Fibroblast of skin of back (primary cell): ENCODE measurements at places on chromosomes 4 and X.

GRCh38 chr4:42142591-42142990, 9.9 kb downstream of the BEND4 start:
- DNase-seq, result no peak

GRCh38 chr4:124977045-124977444, 264.5 kb upstream of the ANKRD50 start:
- DNase-seq, result no peak

GRCh38 chr4:147788791-147789190, 56.9 kb downstream of the ARHGAP10 start:
- DNase-seq, result no peak

DNA sequence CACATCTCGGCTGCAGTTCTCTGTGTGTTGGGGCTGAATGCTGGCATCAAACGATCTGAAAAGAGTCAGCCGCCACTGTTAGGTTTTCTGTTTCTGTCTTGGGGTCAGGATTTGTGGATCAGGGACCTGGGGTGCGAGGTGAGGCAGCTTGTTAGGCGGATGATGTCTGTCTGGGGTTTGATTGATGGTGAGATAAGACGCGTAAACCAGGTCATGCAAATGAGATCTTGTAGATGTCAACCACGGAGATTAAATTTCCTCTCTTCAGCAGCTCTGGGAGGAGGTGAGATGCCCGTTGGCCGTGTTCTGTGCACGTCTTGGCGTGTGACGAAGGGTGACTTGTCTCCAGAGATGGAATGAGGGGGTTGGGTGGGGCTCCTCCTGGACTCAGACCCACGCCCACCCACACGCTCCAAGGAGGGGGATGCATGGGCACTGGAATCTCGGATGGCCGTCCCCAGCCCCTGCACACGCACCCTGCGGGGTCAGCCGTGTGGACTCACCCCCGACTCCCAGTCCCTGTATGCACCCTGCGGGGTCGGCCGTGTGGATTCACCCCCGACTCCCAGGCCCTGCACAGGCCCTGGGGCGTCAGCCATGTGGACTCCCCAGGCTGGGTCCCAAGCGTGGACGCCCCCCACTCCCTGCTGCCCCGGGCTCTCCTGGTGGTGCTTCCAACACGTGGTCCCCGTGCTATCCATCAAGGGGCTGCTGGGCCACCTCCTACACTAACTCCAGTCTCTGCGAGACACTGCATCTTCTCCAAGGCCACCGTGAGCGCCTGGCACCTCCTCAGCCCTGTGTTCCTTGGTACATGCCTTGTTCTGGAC, 16.0 kb upstream of the UVSSA start:
- DNase-seq, result no peak

- peak; percentile 95 for DNase-seq
Measured at GRCh38 chr4:169268951-169269760, 1.6 kb downstream of the SH3RF1 start.

DNA sequence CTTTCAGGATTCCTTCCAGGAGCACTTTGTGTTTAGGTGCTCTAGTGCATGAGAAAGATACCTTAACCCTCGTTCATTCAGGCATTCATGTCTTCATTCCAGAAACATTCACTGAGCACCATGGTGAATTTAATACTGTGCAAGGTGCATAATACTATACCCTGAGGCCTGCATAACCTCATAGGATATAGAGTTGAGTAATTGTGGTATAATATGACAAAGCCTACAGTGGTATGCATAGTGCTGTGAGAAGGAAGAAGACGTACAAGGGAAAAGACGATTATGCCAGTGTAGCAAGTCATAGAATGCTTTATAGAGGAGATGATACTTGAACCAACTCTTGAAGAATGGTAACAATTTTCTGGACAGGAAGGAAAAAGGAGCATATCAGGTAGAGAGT, 34.3 kb downstream of the MTM1 start:
- DNase-seq, result no peak

DNA sequence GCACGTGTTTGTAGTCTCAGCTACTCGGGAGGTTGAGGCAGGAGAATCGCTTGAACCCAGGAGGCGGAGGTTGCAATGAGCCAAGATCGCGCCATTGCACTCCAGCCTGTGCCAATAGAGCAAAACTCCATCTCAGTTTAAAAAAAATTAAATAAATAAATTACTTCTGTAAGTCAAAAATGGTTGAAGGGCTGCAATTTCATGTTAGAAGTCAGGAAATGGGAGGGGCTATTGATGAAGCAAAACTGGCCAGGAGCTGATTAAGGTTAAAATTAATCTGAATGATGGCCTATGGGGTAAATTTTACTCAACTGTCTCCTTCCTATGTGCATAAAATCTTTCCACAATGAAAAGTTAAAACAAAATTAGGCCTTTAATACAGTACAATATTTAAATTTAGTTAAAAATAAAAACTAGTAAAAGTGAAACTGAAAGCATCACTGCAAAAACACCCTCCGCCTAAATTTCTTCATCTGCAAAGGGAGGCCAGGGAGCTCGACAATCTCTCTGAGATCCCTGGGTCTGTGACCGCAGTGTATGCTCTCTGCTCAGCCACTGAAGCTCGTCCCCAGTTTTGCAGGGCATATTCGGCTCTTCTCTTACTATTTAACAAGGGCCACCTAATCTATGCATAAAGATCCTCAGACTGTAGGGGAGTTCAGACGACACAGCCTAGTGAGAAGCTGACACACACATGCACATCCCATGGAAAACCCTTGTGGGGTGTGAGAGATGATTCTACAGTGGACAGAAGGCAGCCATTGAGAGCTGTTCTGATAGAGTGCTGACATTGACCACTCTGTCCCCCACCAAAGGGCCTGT, 57.2 kb downstream of the IRF2 start:
- no peak for DNase-seq

DNA sequence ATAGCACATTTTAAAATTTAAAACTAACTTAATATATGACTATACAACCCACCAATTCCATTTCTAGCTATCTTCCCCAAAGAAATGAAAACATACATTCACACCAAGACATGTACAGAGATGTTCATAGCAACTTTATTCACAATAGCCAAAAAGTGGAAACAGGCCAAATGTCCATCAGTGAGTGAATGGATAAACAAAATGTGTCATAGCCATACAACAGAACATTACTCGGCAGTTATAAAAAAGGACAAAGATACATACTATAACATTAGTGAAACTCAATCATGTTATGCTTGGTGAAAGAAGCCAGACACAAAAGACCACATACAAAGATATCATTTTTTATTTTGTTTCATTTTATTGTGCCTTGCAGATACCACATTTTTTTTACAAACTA, 396.8 kb downstream of the PACRGL start:
- no peak for DNase-seq

GRCh38 chr4:131974730-131975129, 1174.4 kb upstream of the PCDH10 start:
- DNase-seq, result peak; percentile 13

DNA sequence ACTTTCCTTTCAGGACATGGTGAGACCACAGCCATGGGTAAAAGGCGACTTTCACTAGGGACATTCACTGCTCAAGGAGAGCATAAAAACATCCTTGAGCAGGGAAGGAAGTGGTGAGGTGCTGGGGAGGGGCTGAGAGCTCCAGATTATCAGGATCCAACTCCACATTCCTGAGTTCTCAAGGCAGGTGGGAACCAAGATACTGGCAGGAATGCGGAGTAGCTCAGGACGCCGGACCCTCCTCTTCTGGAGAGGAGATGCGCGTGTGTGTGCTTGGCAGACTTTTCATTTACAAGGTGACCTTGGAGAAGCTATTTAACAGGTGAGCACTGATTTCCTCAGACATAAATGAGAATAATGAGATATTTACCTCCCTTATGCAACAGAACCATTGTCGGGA, 41.3 kb upstream of the TXK start:
- DNase-seq, result no peak

DNA sequence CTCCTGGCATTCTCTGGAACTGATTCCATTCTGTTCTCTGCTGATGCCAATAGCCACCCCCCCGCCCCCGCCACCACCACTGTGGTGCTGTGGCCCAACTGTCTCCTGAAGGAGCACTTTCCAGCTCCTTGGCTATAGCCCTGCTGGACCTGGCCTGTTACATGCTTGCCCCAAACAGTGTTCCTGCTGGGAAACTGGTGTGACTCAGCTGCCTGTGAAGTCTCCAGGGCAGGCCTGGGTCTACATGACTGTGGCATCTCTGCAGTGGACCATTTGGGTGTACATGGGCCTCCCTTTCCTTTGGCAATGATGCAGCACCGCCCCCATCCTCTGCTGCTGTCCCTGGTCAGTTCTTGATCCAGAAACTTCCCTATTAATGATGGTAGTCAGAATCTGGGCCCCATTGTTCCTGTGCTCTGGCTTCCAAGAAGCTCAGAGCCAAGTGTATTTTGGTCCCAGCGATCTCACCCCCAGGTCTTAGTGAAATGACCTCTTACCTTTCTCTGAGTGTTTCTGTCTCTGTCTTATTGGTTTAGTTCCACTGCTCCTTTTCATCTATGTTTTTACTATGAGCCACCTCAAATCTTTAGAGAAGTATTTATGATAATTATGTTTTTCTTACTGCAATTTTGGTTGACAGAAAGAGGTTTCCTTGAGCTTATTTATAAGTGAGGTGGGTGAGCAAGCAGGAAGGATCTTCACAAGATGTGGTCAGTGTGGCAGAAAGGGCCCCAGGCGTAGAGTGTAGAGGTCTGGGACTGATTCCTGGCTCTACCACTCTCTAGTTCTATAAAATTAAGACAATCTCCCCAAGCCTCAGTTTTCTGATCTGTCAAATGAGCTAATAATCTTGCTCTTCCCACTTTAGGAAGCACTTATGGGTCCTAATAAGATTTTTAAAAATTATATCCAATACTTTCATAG, 210.7 kb upstream of the EOLA2 start:
- peak; percentile 48 for DNase-seq

DNA sequence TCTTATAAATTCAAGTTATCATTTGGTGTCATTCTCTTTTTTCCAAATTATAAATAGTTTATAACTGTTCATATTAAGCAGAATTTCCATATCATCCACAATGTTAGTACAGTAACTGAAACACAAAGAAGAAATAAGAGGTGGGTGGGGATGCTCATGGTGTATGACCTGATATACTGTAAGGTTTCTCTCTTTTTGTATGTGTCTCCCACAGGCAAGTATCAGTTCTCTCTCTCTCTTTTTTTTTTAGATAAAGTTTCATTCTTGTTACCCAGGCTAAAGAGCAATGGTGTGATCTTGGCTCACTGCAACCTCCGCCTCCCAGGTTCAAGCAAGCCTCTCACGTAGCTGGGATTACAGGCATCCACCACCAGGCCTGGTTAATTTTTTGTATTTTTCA, 43.7 kb upstream of the UGT2A3 start:
- no peak for DNase-seq
